HS-5 (cell line): ENCODE measurements at places on chromosomes 1 and 21.

DNA sequence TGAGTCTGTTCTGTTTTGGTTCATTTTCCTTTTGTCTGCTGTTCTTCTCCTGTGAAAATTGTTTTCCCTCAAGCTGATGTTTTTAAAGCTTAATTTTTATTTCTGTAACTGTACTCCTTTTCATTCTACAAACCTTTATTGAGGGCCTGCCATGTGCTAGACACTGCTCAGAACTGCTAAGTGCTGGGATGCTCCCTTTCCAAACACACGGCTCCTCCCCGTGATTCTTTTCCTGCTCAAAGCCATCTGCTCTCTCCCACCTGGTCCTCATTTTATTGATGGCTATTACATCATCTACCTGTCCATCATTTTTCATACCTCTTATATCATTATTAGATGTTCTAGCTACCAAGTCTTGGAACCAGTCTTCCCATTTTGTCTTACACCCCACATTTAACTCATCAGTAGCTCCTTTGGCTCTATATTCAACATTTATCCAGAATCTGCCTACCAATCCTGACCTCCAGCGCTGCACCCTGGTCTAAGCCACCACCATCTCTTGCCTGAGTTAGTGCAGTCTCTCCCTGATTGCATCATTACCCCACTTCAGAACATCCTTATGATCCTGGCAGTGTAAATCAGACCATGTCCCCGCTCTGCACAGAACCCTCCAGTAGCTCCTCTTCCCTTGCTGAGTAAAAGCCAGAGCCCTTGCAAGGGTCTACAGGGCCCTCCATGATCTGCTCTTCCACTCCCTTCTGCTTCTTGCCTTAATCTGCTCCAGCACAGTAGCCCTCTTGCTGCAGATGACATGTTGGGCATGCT, 118.1 kb downstream of the CACNA1E start:
- DNase-seq: no peak

- DNase-seq: no peak
Observed at GRCh38 chr1:82903626-82904025, 1095.3 kb downstream of the TTLL7 start.

DNA sequence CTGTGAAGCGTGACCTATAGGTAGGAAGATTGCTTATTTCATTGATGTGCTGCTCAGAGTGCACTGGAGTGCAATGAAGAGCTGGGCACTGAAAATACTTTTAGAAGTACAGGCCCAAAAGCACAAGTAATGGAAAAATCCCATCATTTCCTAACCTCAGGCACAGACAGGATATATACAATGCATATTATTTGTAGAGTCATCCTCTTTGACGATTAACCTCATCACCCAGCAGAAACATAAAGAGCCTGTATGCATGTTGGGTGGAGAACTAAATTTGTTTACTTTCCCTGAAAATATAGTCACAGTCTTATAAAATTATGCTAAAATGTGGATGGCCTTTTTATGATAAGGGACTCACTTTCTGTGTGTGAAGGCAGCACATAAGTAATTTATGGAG, 98.1 kb downstream of the TNNI3K start:
- DNase-seq: no peak

GRCh38 chr1:53562291-53562980, 103.2 kb downstream of the DMRTB1 start:
- no peak for DNase-seq

- DNase-seq: no peak
Observed at GRCh38 chr1:84705513-84705912, 15.3 kb upstream of the SSX2IP start.

DNA sequence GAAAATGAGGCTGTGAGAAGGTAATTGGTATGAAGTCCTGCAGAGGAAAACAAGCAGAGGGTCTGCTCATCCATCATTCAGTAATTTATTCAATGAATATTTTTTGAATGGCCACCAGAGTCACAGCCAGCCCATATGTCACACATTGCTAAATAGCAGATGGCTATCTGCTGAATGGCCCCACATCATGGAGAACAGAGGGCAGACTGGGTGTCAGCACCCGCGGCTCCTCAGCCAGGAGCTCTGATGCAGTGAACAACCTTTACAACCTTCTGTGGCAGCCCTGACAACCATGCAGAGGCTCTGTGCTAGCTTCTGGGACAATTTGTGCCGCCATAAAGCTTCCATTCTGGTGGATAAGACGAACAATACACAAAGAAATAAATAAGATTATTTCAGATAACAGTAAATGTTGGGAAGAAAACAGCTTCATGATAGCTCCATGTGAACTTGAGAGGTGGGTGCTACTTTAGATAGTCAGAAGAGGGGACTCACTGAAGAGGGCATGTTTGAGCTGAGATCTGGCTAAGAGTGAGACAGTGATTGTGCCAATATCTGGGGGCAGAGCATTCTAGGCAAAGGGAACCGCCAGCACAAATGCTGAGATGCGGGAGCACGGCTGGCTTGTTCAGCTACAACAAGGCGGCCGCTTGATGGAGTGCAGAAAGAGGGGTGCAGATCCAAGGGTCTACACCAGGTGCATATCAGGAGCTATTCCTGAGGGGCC, 2.8 kb upstream of the C1orf210 start:
- no peak for DNase-seq

DNA sequence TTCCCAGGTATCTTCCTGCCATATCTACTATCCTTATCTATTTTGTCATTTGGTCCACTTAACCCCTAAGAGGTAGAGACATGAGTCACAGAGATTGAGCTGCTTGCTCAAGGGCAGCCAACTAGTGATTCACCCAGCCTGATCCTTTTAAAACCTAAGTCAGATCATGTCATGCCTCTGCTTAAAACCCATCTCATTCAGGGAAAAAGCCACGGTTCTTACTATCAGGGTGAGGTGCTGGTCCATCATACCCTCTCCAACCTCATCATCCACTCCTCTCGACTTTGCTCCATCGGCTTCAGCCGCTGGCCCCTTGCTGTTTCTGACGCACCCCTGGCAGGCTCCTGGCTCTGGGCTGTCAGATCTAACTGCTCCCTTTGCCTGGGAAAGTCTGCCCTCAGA, 14.4 kb upstream of the PPP1R15B start:
- DNase-seq: no peak
